Activated CD4-positive, CD25-positive, alpha-beta regulatory T cell treated with anti-CD3 and anti-CD28 coated beads, Interleukin-2, amount 50 U/mL, for 72 hours (primary cell): ENCODE measurements at places on chromosomes 4 and X.

DNA sequence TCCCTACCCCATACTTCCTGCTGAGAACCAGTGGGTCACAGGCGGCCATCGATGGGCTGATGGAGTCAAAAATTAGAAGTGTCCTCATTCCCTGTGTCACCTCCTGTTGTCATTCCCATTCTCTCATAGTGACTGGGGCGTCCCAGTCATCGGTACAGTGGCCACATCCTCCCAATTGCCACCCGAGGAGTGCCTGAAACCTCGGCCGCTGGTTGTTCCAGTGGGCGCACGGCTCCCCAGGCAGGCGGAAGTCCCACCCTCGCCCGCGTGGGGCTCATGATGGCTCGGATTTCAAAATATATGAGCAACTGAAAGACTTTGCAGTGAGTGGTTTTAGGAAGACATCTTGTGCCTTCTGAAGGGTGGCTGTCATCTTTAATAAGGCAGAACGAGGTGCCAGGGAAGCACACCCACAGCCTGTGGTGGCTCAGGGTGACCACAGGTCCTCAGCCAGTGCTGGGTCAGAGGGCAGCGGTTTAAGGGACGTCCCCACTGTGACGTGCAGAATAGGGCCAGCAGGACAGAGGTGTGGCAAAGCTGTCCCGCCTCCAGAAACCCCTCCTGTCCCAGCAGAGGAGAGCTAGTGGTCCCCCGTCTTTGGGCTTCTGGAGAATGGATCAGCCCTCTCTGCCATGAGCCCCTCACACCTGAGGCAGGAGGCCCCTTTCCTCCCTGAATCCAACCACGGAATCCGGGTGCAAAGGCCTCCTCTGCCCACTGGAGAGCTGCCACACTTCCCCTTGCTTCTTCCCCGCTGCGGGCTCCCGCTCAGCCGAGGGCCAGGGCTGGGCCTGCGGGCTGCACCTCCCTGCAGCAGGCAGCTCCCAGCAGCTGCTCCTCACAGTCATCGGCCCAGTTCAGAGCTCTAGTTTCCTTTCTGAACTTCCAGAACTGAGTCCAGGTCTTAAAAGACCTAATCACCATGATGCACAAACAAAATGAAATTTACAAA is 90.4 kb downstream of the ABLIM2 start:
- DNase-seq: no peak

DNA sequence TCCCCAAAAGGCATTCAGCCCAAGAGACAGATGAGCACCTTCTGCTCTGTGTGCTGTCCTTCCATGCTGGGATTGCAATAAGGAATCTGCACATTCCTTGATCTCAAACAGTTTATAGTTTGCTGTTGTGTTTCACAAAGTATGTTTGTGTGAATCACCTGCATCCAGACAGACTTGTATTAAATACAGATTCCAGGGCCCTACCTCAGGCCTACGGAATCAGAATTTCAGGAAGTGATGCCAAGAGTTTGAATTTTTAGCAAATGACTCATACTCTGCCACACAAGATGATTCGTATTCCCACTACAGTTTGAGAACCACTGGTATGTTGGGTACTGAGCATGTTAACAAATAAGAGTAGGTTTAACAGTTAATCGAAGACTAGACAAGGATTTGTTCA is 7.0 kb downstream of the VAMP7 start:
- DNase-seq: no peak

GRCh38 chr4:77665381-77666069 is 59.9 kb downstream of the CXCL13 start:
- no peak for DNase-seq

- DNase-seq: no peak
These were observed 796.6 kb upstream of the POU3F4 start for GRCh38 chrX:82711457-82711856.

DNA sequence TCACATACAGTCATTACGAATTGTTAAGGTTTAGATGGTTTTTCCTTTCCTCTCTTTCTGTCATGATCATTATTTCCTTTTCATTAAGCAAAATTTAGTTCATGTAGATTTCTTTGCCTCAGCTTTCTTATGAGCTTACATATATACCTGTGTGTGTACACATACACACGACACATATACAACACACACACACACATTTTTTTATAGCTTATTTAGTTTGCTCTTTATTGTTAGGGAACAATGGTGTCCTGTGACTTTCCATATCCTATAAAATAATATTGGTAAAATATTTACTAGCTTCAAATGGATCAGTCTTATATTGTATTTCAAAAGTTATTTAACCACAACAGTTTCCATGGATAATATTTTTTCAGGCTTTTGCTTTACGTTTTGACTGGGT is 840.7 kb downstream of the PCDH18 start:
- DNase-seq: no peak

DNA sequence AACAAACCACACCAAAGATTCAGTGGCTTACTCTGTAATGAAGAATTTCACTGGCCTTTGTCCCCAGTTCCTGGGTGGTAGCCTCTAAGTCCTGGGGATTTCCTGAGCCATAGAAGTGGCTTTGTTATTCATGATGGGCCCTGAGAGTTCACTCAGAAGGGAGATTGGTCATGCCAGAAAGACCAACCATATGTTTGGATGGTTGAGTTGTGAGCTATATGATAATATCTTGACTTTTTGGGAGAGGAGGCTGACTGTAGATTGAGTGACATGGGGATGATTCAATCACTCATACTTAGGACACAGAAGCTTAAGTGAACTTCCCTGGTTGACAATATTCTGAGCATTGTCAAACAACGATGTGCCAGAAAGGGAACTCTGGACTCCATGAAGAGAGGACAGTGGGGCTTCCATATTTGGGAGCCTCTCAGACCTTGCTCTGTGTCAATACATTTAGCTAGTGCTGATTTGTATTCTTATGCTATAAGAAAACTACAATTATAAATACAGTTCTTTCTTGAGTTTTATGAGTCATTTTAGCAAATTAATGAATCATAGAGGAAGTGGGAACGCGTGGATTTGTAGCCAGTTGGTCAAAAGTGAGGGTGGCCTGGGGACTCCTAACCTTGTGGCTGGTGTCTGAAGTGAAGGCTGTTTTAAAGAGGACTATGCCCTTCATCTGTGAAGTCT is 392.0 kb downstream of the GBA3 start:
- no peak for DNase-seq

DNA sequence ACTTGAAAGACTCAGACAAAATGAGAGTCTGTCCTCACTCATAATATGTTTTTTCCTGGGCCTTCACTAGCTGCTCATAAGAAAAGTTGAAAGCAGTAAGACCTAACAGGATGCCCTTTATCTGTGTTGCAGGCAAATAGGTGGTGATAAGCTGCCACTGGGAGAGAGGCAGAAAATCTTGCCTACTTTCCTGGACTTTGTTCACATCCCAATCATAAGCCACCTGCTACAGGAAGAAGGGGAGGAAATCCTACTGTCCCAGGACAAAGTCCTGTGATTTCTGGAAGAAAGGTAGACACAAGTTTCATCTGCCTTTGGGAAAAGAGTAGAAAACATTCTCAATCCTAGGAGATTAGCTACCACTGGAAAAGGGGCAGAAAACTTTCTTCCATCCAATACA is 13.3 kb upstream of the SPANXN2 start:
- no peak for DNase-seq

DNA sequence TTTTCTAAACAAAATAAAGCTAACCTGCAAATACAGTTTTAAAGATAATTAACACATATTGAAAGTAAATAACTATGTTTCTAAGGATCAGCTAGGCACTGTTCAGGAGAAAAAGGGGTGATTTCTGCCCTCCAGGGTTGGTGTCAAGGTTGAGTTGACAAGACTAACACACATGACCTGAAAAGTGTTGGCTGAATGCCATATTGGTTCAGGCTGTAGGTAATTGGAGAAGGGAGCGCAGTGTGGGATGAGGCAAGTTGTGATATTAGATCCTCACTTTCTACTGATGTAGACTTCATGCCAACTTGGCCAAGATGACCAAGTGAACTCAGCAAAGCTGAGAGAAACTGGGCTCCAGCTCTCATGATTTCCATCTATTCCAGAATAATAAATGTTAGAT is 42.2 kb downstream of the PPM1K start:
- no peak for DNase-seq

GRCh38 chrX:64187762-64188150 is 17.8 kb downstream of the AMER1 start:
- DNase-seq: no peak

DNA sequence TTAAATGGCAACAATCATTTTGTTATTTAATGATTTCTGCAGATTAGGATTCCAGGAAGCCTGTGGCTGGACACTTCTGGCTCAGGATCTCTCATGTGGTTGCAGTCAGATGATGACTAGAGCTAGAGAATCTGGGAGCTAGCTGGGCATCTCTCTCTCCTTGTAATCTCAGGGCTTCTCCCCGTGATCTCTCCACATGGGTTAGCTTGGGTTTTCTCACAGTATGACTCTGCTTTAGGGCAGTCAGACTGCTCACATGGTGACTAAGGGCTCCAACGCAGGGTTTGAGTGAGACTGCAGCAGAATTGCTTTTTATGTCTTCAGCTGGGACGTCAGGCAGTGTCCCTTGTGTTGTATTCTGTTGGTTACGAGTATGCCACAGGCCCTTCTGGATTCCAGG is 361.4 kb downstream of the CBLL2 start:
- DNase-seq: no peak

DNA sequence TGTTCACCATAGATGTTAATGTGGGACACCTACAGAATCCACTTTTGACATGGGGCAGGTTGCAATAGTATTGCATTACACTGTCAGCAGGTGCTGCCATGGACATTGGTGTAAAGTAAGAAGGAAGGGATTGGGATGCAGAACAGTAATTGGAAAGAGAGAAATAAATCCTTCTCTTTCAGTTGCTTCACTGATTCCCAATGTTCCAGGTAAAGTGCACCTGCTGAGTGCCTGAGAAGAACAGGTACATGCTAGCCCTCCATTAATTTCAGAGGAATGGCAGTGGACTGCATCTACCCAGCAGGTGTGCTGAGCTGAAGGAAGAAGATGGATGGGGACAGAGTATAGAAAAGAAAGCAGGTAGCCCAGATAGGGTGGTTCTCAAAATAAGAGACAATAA is 248.5 kb downstream of the TENM3 start:
- DNase-seq: no peak

GRCh38 chr4:87853108-87853507 is 20.3 kb downstream of the MEPE start:
- no peak for DNase-seq

- no peak for DNase-seq
These were observed 115.8 kb downstream of the AFF1 start for GRCh38 chr4:87050596-87050995.

- no peak for DNase-seq
These were observed 53.8 kb downstream of the SEPTIN11 start for GRCh38 chr4:77003400-77003799.

GRCh38 chr4:150299816-150300215 is 221.6 kb downstream of the DCLK2 start:
- no peak for DNase-seq

DNA sequence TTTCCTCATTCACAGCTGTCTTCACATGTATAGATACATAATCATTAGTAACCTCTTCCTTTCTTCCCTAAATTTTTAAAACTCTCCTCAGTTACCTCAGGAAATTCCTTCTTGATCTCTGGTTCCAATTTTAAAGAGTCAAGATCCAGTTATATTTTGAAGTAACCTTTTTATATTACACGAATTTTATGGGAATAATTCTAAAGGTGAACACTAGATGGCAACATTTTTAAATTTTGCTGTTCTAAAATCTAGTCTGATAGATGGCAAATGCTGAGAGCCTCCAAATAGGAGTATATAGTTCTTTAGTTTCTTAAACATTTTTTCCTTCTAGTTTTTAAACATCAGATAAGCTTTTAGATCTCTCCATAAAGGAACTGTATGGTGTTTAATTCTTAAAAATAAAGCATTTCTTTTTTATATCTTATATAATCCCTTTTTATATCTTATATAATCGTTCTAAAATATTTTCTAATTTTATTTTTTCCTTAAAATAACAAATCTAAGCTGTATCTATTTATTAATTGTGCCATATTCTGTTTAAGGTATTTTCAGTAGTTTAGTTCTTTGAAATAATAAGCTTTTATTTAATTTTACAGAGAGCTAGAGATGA is 37.9 kb upstream of the PAPSS1 start:
- no peak for DNase-seq

GRCh38 chr4:38867478-38868058 is at the start of gene FAM114A1:
TSS of gene FAM114A1 (plus strand) at chr4:38867806. CDS start at chr4:38878079, 10,273 bp downstream.
- peak; percentile 44 for DNase-seq

DNA sequence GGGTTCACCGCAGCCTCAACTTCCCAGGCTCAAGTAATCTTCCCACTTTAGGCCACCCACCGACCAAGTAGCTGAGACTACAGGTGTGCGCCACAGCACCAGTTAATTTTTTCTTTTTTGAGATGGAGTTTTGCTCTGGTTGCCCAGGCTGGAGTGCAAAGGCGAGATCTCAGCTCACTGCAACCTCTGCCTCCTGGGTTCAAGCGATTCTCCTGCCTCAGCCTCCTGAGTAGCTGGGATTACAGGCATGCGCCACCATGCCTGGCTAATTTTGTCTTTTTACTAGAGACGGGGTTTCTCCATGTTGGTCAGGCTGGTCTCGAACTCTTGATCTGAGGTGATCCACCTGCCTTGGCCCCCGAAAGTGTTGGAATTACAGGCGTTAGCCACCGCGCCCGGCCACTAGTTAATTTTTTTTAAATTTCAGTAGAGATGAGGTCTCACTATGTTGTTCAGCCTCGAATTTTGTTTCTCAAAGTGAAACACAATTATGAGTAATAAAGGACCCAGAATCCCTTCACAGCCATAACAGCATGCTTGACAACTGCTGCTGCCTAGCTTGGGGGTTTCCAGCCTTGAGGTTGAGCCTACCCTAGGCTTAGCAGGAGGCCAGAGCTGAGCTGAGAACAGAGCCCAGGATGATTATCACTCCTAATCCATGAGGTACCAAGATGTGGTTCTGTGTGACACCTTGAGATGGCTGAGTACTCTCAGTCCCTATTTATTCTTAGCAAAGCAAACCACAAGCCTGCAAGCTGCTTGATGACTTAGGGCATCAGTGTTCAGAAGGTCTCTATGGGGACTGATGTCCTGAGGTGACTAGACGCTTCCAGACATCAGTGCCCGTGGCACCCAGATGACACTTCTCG is 41.6 kb upstream of the NKRF start:
- peak; percentile 65 for DNase-seq

- DNase-seq: no peak
These were observed 227.2 kb downstream of the COX18 start for GRCh38 chr4:72842323-72842722.
